A172 (cell line): ENCODE measurements at places on chromosomes 16 and 17.

GRCh38 chr17:74089869-74090464, 113.5 kb upstream of the RPL38 start:
- DNase-seq, result peak; percentile 46

- DNase-seq, result no peak
These were observed 94.7 kb downstream of the GOSR1 start for GRCh38 chr17:30571921-30572320.

DNA sequence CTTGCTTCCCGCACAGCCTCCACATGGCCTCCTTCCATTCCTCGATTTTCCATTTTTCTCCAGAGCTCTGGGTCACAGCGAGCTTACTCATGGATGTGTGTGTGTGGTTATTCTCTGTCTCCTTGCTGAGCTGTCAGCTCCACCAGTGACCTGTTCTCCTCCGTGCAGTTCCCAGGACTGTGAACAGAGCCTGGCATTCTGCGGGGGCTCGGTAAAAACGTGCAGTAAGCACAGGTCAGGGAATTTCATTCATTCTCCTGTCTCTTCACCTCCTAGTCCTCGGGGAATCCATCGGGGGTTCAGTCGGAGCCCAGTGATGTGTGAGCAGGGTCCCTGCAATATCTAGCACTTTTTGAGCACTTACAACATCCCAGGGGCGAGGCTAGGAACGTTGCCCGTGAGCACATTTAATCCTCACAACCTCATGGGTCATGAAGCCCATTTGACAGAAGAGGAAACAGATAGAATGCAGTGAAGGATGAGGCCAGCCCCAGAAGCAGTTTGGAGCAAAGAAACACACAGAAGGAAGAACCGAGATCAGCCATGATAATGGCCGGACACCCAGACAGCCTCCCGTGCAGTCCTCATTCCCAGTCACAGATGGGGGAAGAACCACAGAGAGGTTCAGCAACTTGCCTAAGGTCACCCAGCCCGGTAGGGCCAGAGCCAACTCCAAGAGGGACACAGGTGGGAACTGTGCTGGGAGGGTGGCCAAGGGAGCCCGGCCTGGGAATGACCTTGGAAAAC, 183.2 kb upstream of the GSE1 start:
- no peak for DNase-seq

DNA sequence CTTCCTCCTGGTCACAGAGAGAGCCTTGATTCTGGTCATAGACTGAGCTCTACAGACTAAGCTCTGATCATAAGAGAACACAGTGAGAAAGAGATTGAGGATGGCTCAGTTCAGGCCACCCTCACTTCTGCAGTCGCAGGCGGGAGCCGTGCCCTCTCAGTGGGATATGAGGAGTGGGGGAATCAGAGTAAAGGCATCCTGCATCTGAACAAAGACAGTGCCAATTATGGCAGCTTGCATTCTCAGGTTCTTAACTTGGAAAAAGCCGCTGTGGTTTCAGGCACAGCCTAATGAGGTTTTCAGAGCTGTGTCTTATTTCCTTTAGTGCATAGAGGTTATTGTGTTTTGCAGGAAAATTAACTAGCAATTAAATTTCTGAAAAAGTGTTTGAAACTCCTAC, 134.4 kb upstream of the NLRP1 start:
- no peak for DNase-seq

GRCh38 chr17:82865274-82865673, 25.5 kb upstream of the ZNF750 start:
- DNase-seq, result no peak

GRCh38 chr17:56876766-56877179, 37.1 kb downstream of the TRIM25 start:
- DNase-seq, result no peak

DNA sequence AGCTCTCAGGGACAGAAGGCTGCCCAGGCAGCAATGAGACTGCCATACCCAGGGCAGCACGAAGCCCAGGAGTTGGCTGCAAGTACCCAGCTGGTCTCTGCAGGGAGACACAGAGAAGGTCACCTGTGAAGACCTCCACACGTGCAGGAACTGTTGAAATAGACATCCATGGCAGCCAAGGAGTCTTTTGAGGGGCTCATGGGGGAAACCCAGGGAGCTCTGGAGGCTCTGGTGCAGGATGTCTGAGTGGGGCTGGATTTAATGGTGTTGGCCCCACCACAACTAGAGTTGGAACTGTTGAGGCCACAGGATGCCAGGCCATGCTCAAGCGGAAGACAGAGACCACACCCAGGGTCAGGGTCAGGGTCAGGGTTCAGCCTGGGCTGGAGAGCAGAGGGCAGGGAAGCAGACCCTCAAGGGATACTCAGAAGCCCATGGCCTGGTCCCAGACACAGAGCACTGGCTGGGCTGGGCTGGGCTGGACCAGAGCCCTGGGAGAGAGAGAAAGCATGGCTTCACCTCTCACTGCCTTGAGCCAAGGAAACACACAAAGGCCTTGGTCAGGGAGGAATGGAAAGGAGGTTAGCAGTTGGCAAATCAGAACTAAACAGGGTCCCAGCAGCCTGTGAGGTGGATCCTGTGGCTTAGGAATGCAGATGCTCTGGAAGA, 21.4 kb downstream of the PITPNM3 start:
- DNase-seq, result no peak

DNA sequence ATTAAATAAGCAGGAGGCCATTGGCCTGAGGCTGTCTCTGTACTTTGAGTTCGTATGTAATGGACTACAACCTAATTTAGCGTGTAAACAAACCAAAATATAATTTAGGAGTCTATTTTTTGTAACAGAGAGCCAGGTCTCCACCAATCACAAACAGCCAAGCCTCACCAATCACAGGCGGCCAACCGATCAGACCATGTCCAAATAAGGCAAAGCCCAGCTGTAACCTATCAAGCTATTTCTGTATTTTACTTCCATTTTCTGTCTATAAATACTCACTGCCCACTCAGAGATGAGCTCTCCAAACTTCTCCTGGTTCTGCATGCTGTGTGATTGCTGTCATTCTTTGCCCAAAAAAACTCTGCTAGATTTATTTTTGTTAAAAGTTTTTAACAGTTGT, 322.7 kb downstream of the NPIPA8 start:
- DNase-seq, result no peak

- no peak for DNase-seq
These were observed at the start of gene RHBDL3 for GRCh38 chr17:32265192-32265923. TSS of gene RHBDL3 (plus strand) at chr17:32265832. CDS start at chr17:32266190, 358 bp downstream.

DNA sequence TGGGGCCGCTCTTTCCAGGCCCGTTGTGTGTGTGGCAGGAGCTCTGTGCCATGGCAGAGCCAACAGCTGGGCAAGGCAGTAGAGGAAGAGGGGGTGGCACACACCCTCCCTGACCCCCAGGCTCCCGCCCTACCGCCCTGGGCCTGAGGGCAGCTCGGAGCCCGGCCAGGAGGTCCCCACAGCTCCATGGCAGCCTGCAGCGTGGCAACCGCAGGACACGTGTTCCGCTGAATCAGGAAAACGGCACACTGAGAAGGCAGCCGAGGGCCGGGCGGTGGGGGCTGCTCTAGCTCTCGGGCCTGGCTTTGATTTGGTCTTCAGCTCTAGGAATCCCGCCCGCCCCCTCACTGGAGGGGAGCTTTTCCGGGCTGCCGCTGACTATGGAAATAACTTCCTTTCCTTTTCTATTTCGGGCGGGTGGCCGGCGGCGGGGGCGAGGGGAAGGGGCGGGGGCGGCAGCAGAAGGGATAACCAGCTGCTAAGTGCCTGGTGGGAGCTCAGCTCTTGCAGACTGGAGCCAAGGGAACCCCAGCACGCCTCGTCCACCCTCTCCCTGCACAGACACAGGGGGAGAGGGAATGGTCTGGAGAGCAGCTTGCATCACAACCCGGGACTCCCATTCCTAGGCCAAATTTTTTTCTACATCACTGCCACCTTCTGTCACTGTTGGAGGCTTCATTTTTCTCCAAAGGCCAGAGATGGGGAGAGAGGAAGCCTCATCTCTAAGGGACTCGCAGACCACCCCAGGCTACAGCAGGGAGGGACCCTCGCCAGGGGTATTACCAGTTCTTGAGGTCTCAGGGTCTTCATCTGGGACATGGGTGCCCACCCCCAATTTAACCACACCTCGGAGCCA, 24.8 kb upstream of the MRPS23 start:
- DNase-seq, result peak; percentile 95

- no peak for DNase-seq
These were observed 7.2 kb upstream of the MLYCD start for GRCh38 chr16:83891742-83892141.

DNA sequence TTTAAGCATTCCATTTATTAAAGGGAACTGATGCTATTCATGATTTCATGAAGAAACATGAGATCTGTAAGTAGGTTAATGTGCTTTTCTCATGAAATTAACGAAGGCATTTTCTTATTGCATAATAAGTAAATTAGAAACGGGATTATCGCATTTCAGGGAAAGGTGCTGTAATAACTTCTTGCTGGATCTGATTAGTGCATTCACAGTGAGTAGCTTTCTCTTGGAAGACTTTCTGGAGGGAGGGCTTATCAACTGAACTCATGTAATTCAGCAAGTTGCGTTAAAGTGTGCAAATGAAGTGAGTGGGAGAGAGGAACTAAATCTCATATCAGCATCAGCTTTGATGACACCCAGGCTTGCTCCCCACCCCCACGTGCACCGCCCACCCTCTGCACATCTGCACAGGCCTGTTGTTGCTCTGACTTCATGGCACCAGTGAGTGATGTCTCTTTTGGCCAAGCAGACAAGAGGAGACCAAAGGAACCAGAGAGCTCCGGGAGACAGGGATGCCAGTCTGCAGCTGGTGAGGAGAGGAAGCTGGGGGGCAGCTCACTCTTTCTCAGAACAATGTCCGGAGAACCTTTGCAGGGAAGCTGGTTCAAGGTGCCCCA, 26.3 kb upstream of the GAS7 start:
- no peak for DNase-seq

DNA sequence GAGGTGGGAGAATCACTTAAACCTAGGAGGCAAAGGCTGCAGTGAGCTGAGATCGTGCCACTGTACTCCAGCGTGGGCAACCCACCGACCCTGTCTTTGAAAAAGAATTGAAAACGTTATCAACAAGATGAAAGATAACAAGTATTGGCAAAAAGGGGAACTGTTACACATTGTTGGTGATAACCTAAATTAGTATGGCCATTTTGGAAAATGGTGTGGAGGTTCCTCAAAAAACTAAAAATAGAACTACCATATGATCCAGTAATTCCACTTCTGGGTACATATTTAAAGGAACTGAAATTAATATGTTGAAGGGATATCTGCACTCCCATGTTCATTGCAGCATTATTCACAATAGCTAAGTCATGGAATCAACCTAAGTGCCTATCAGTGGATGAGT, 61.0 kb downstream of the ABHD15 start:
- DNase-seq, result no peak

- DNase-seq, result peak; percentile 15
These were observed 30.9 kb downstream of the BRCA1 start for GRCh38 chr17:43094129-43094835.

- DNase-seq, result no peak
These were observed 16.0 kb upstream of the RAP1GAP2 start for GRCh38 chr17:2780256-2780655.

- no peak for DNase-seq
These were observed 7.5 kb downstream of the STX1B start for GRCh38 chr16:31002862-31003341.

- DNase-seq, result no peak
These were observed 2450.0 kb downstream of the TP53TG3F start for GRCh38 chr16:35909351-35909954.

DNA sequence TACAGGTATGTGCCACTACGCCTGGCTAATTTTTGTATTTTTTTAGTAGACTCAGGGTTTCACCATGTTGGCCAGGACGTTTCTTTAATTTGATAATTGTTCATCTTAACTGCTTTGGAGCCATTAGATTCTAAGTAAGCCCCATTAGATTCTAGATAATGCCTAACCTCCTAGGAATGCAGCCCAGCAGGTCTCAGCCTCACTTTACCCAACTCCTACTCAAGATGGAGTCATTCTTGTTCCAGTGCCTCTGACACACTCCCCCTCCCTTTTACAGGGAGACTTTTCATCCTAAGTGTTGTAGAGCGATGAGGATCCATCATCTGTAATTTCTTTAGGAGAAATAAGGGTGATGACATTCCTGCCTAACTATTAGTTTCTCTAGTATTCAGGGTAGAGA, 23.7 kb upstream of the MILR1 start:
- no peak for DNase-seq

- peak; percentile 54 for DNase-seq
These were observed 39.2 kb downstream of the FTO start for GRCh38 chr16:53743149-53743566.

DNA sequence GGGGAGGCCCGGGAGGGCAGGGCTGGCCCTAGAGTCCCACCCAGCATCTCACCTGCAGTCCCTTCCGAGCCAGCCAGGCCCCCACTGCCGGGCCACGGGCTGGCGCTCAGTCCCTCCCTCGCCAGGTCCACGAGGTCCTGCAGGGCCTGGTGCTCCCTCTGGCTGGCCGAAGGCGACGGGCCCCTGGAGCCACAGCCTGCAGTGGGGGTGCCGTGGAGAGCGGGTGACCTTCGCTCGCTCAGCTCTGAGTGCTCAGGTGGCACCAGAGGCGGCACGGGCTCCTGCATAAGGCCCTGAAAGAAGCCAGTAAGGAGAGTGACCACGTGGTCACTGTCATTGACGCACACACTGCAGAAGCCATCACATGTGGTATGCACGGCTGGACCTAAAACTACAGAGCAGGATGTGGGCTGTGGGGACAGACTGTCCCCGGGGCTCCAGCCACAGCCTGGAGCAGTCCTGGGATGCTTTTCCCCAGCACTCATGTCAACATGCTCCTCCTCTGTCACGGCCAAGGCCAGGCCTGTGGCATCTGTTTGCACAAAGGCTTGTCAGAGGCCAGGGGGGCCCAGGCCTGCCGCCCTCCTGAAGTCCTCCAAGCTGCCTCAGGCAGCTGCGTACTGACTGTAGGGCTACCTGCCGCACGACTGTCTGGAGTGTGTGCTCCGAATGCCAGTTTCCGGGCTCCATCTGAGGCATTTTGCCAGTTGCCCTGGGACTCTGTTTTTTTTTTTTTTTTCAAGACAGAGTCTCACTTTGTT, 15.1 kb downstream of the SLX4 start:
- DNase-seq, result no peak

GRCh38 chr16:68529608-68529930, 9.5 kb upstream of the ZFP90 start:
- no peak for DNase-seq

- DNase-seq, result no peak
These were observed 79.1 kb upstream of the HNF1B start for GRCh38 chr17:37823996-37824395.

DNA sequence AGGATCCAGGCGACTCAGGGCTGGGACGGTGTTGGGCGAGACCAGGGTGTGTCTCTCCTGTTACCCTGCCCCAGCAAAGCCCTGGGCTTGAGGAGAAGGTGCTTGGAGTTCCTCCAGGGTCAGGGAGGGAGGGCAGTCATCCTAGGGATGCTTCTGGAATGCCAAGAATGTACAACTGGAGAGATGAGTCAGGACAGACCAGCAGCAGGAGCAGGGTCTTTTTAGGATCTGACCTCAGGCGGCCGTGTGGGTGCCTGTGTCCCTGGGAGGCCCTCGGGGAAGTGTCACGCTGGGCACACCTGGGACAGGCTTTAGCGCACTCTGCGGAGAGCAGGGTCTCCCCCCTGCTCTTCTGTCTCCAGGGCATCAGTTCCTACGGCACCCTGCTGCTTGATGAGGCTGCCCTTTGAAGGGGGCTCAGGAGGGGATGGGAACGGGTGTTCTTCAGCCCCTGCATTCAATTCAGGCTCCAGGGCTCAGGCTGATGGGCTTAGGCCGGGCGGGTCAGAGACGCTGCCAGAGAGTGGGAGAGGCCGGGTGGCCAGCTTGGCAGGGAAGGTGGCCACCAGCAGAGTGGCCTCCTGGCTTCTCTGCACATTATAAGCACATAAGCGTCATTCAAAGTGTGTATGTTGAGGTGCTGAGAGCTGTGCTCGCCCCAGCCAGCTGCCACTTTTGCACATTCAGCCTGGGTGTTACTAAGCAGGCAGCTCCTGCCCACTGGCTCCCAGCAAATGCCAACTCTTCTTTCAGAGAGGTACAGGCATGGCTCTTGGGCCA, 8.4 kb upstream of the MTSS2 start:
- peak; percentile 99 for DNase-seq
